NCI-H524 (cell line): ENCODE measurements at places on chromosomes 1 and 21.

DNA sequence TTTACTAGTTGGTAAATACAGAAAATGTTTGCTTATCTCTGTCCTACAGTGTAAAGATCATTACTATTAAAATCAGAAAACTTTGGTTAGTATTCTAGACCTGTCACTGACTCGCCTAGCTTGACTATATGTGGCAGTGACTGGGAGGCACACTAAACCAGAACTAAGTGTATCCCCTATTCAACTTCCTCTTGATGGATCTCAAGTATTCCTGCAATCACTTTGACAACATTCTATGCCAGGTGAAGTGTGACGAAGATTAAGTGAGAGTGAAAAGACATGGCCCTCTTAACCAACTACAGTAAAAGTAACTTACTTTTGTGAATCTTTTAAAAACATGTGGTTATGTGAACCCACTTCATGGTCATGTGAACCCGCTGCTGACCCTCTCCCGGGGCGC is 223.0 kb upstream of the ADAMTS5 start:
- DNase-seq, result no peak

DNA sequence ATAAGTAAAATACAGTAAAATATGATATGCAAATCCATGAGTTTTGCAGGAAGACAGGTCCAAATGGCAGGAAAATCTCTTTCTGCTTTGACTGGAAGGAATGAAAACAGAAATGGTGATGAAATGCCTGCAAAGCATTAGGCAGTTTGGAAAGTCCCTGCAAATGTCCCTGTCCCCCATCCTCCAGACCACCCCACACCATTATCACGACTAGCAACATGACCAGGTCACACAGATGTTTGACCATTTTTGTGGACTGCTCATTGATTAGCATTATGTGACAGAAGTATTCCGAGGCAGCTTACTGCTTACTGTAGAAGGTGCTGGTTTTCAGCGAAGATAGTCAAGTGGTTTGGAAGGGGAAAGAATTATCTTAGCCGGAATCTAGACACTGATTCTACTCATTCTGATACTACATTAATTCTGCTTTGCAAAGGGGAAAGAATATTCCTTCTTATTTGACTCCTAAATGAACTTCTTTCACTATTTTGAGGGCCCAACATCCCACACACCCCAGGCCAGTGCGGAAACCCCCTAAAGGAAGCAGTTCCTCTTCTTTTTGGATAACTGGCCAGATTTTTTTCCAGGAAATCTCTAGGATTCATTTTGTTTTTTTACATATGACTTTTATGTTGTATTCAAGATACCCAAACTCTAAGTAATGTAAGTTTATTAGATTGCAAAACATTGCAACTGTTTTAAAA is 9.5 kb upstream of the CR2 start:
- no peak for DNase-seq

DNA sequence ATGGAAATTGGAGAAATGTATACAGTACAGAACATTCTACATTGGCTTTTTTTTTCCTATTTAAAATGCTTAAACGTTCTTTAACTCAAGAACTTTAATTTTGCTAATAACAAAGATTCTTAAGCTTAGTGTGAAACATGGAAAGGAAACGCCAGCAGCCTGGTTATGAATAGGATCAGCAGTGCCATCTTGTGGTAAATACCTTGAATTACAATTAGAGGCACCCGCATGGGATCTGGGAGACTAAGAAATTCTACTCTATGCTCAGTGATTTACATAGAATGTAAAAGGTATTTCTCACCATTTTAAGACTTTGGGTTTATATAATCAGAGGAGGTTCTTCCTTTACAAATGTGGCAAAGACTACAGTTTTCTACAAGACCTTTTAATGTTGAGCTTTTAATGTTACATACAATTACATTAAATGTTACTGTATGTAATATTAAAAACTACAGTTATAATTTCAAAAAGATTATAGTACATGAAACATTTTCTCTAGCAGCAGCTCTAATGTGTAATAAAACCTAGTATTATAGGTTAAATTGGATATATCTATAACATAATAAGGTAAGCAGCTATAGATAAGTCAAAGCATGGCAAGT is 32.1 kb upstream of the APOBEC4 start:
- DNase-seq, result peak; percentile 32

DNA sequence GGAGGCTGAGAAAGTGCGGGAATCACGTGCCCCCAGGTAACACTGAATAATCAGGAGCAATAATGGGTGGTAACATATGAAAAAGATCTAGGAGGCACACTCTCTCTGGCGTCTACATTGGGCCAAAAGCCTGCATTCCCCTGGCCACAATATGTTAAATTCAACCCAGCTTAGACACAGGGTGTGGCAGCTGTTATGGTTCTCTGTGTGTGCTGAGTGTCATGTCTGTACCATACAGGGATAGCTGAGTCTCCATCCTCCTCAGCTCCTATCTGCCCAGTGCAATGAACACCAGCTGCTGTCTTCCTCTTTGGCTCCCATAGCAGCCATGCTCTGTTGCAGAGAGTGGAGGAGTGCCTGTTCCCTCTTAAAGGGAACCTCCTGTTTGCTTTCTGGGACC is 14.3 kb downstream of the S100A11 start:
- no peak for DNase-seq

- no peak for DNase-seq
Measured at GRCh38 chr1:219422811-219423598, 189.9 kb downstream of the ZC3H11B start.

DNA sequence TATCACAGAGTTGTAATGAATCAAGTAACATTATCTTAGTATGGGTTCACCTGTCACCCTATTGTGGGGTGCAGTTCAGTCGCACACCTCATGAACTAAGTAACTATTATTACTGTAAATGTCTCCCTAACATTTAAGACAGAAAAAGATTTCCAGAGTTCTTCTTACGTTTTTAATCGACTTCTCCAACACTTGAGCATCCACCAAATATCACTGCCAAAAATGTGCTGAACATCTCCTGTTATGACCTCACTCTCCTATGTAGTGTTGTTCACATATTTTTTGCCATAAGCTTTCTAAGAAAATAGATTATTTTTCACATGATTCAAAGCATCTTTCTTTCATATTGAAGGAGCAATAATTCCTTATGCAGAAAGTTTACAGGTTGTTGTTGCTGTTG is 1.3 kb downstream of the TTLL7 start:
- no peak for DNase-seq
